ENCODE measurements at places on chromosomes 3 and 15.

- H3K4me3 ChIP-seq, result no peak overlapping the region
- H3K36me3 ChIP-seq, result no peaks in the 10 kb centered on the region
- no peak for DNase-seq
- H3K27me3 ChIP-seq, result no peaks in the 10 kb centered on the region
Observed at GRCh38 chr3:113088616-113089015, 97.8 kb downstream of the GTPBP8 start.

DNA sequence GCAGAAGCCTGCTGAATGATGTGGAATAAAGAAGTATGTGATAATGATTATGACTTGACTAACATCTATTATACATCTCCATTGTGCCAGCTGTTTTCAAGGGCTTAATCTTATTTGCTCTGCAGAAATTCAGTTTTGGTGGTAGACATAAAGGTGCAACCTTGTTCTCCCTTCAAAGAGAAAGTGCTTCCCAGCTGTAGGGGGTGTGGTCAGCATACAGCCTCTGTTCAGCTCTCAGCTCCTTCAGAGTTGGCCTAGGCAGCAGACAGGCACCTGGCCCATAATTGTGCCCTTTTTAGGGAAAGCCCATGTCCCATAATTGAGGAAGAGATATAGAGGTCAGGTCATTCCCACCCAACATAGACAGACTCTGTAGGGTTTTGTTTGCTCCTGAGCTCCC, 104.3 kb upstream of the EOMES start:
- no peaks in the 10 kb centered on the region for H3K4me1 ChIP-seq
- DNase-seq, result no peak
- no peaks in the 10 kb centered on the region for H3K27me3 ChIP-seq
- no peaks in the 10 kb centered on the region for H3K36me3 ChIP-seq
- H3K4me3 ChIP-seq, result no peak overlapping the region

DNA sequence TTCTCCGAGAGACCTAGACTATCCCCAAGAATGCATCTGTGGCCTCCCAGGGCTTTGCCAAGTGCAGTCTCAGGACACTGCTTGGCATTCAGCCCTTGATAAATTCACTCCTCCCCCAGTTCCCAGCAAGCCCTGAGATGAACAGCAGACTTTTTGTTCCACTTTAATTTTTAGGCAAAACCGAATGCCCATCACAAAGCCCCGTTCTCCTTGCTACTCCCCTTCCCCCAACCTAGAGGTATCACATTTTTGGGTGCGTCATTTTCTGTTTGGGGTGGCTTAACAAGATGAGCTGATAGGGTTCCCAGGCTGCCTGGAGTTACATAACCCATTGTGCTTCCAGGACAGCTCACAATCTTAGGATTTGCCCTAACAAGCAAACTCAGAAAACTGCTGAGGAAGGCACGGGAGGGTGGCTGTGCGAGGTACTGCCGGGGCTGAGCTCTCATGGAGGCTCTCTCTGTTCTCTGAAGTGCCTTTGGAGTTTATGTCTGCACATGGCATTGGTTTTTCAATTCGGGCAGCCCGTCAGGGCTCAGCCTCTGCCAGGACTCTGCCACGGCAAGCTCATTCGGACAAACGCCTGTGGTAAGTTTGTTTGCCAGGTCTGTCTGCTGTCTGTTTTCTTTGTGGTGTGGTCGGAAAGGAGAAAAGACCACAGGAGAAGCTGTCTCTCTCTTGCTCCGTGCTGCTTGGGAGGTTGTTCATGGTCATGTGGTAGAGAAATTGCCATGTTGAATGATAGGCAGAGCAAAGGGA, at the start of gene TRAK1:
Gene TRAK1 (plus strand): TSS at position 385 of the 759 bp plus-strand sequence. CDS start 113 bp downstream, at position 498.
- H3K36me3 ChIP-seq, result no peaks in the 10 kb centered on the region
- H3K27ac ChIP-seq, result peak within 1 kb of the TSS; percentile 73

- no peak for DNase-seq
- no peak overlapping the region for H3K27ac ChIP-seq
- no peaks in the 10 kb centered on the region for H3K4me1 ChIP-seq
- no peaks in the 10 kb centered on the region for H3K36me3 ChIP-seq
- H3K4me3 ChIP-seq, result no peak overlapping the region
- H3K27me3 ChIP-seq, result no peaks in the 10 kb centered on the region
Observed at GRCh38 chr3:144762091-144762490, 790.5 kb downstream of the DIPK2A start.

DNA sequence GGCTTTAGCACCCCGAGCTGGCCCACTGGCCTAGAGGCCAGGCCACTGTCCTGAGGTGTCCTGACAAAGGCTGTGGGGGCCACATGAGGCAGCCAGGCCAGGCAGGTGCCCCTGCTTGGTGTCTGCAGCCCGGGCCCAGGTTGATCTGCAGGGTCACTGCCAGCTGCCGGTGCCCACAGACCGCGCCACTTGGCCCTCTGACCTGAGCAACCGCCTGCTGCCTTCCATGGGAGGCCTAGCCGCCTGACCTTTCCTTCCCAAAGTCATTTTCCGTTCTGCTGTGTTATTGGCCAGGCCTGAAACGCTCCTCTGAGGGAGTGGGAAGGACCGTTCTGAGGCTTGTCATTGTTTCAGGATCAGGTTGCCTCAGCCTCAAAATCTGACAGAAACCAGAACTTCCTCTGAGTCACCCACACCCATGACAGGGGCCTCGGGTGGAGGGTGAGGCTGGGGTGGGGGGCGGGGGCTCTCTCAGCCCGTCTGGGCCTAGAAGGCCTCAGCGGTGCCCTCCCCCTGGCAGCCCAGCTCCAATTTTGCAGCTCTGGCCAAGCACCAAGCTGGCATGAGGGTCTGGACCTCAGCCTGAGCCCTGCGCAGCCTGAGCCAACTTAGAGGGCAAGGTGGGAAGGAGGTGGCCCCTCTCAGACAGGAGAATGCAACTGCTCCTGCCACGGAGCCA, 140.7 kb upstream of the MEF2A start:
- no peaks in the 10 kb centered on the region for H3K27me3 ChIP-seq
- no peaks in the 10 kb centered on the region for H3K4me1 ChIP-seq
- peak overlapping the region; percentile 70 for H3K27ac ChIP-seq
- peak; percentile 64 for DNase-seq

- no peak overlapping the region for H3K4me3 ChIP-seq
- DNase-seq, result no peak
- H3K27me3 ChIP-seq, result no peaks in the 10 kb centered on the region
- no peaks in the 10 kb centered on the region for H3K36me3 ChIP-seq
Observed at GRCh38 chr3:194092881-194093301, 43.1 kb upstream of the HES1 start.

- no peak overlapping the region for H3K4me3 ChIP-seq
- H3K27me3 ChIP-seq, result no peaks in the 10 kb centered on the region
- peaks cover 16% of the 10 kb centered on the region for H3K4me1 ChIP-seq
- peaks cover 48% of the 10 kb centered on the region for H3K36me3 ChIP-seq
- H3K27ac ChIP-seq, result no peak overlapping the region
Observed at GRCh38 chr3:179421500-179421899, 29.8 kb downstream of the GNB4 start.

DNA sequence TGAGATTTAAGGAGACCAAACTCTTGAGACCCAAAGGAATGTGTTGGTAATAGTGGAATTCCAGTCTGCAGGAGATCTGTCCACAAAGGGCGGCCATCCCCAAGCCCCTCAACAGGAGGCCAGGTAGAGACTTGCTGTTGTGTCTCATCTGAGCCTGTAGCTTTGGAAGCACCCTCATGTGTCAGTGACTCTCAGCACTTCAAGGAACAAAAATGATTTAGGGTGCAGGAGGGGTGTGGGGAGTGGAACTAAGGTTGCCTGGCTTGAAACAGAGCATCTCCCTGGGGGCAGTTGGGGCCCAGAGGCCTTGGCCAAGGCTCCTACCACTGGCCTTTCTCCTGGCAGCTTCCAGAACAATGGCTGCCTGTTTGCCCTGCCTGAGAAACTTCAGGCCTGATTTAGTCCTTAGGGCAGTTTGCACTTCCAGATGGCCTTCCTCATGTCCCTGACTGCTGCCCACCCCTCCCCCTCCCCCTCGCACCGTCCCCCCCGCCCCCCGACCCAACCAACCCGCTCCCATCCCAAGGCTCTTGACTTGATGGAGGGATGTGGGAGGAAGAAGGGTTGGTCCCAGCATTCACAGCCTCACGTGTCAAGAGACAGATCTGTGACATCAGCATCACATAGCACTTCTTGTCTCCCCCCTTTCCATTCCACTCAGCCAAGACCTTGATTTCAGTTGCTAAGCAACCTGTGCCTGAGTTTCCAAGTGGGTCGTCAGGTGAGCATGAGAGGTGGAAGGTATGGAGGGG, 77.1 kb downstream of the CORO2B start:
- DNase-seq, result no peak
- H3K27ac ChIP-seq, result no peak overlapping the region
- H3K4me1 ChIP-seq, result no peaks in the 10 kb centered on the region
- H3K4me3 ChIP-seq, result no peak overlapping the region
- H3K36me3 ChIP-seq, result no peaks in the 10 kb centered on the region
- H3K27me3 ChIP-seq, result no peaks in the 10 kb centered on the region

- H3K4me1 ChIP-seq, result peaks cover 21% of the 10 kb centered on the region
- no peak for DNase-seq
- H3K27me3 ChIP-seq, result no peaks in the 10 kb centered on the region
- H3K36me3 ChIP-seq, result no peaks in the 10 kb centered on the region
Observed at GRCh38 chr15:90866161-90866715, 2.1 kb upstream of the FURIN start.

DNA sequence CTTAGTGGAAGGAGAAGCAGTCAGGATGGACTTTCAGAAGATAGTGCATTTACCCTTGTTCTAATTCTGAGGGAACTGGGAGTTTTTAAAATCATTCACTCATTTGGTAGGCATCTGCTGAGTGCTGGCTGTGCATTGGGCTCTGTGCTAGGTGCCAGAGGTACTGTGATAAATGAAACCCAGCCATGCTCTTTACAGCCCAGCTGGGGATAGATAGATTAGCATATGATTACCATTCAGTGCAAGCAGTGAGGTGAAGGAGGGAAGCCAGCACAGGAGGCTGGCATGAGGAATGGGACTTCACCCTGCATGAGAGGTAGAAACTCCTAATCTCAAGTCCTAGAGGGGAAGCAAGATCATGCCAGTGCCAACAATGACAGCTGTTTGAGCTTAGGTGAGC, 361.9 kb upstream of the TRIM42 start:
- no peak overlapping the region for H3K4me3 ChIP-seq
- no peaks in the 10 kb centered on the region for H3K4me1 ChIP-seq
- H3K27ac ChIP-seq, result no peak overlapping the region
- no peaks in the 10 kb centered on the region for H3K36me3 ChIP-seq

GRCh38 chr15:40420793-40421192, 15.2 kb downstream of the IVD start:
- H3K4me3 ChIP-seq, result no peak overlapping the region
- no peaks in the 10 kb centered on the region for H3K27me3 ChIP-seq
- peaks cover 9% of the 10 kb centered on the region for H3K4me1 ChIP-seq
- no peak for DNase-seq

GRCh38 chr15:80584973-80585525, 110.1 kb upstream of the ABHD17C start:
- H3K36me3 ChIP-seq, result peaks cover 70% of the 10 kb centered on the region
- H3K4me1 ChIP-seq, result no peaks in the 10 kb centered on the region
- no peak for DNase-seq

DNA sequence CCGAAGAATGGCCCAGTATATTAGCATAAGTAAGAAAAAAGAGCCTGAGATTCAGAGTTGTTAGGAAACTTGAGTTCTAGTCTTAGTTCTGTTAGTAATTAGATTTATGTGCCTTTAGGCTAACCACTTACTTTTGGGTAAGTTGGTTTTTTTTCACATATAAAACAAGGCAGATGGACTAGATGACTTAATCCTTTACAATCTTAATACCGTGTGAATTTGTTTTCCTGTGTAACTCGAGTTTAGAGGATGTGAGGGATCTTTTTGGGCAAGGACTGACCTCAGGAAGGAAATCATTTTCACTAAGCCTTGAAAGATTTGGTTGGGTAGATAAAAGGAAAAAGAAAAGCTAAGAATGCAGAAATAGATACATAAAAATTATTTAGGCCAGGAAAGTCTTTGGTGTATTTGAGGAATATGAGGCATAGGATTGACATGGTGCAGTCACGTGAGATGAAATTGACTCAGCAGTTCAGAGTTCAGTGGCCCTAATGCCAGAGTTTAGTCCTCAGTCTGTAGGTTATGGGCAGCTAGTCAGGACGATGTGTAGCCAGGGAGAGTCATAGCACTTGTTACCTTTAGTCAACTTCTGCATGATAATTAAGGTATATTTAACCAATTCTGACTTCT, 34.6 kb downstream of the PAK2 start:
- H3K27ac ChIP-seq, result no peak overlapping the region
- no peak overlapping the region for H3K4me3 ChIP-seq
- H3K27me3 ChIP-seq, result no peaks in the 10 kb centered on the region
- H3K36me3 ChIP-seq, result no peaks in the 10 kb centered on the region

GRCh38 chr15:36254426-36254825, 325.0 kb upstream of the CDIN1 start:
- H3K4me3 ChIP-seq, result no peak overlapping the region
- H3K4me1 ChIP-seq, result no peaks in the 10 kb centered on the region
- no peaks in the 10 kb centered on the region for H3K36me3 ChIP-seq
- no peak for DNase-seq
- H3K27ac ChIP-seq, result no peak overlapping the region

DNA sequence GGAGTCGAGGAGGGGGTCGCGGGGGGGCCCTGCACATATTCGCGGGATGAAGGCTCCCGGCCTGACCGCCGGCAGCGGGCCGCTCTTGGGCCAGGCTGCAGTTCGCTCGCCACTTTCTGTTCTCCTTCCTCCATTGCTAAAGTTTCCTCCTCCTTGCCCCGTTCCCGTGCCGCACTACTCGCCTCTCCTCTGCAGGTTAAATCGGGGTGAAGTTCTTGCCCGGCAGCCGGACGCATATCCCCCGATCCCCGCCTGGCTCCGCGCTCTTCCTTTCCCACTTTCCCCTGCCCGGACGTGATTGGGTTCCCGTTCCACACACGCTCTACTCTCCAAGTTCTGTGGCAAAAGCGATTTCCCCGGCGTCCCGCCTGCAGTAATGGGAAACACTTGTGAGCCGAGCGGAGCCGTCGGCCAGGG, 556 bp downstream of the CRYBG3 start:
- H3K27me3 ChIP-seq, result no peaks in the 10 kb centered on the region
- peak overlapping the region; percentile 92 for H3K27ac ChIP-seq
- peak overlapping the region; percentile 77 for H3K4me3 ChIP-seq
- H3K36me3 ChIP-seq, result no peaks in the 10 kb centered on the region
- DNase-seq, result peak; percentile 78
- H3K4me1 ChIP-seq, result peaks cover 6% of the 10 kb centered on the region

DNA sequence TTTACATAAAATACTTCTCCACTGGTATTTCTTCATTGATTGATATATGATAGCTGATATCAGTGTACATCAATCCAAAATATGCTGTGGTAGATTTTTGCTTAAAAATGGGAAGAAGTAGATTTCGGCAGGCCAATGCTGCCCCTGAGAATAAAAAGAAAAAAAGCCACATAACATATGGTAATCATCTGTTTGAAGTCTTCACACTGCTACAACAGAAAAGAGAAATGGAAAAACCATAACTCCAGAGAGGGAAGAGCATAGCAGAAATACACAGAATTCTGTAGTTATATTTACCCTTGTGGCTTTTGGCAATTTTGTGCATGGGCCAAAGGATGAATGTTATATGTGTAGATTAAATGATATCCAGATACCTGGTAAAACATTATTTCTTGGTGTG, 143.1 kb upstream of the KCNMB2 start:
- H3K4me3 ChIP-seq, result no peak overlapping the region
- DNase-seq, result no peak
- H3K27me3 ChIP-seq, result no peaks in the 10 kb centered on the region
- peaks cover 32% of the 10 kb centered on the region for H3K4me1 ChIP-seq

- DNase-seq, result no peak
- H3K27ac ChIP-seq, result no peak overlapping the region
- no peaks in the 10 kb centered on the region for H3K36me3 ChIP-seq
Observed at GRCh38 chr3:61913701-61914100, 352.3 kb downstream of the PTPRG start.

Data from tibial artery (tissue), 4 donors.